ENCODE measurements at places on chromosomes 4 and X.
A peak's percentile ranks its signal among the peaks of the same experiment; 100 is the strongest.

DNA sequence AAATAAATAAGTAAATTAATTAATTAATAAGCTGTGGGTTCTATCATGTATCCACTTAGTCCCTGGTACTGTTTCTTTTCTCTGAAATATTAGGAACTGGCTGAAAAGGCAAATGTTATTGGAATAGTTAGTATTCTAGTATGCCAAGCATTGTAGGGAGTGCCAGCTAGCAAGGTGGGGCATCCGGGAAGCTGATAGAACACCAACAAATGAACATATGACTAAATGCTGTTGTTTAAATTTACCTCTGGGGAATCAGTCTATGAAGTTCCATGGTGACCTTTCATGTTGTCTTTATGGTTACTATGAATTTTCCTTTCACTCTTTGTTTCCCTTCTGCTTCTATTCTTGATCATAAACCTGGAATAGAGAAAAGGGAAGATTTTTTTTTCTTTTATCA lies 32.7 kb downstream of the NUDT6 start:
- DNase-seq: no peak

- DNase-seq: no peak
Measured at GRCh38 chrX:118502161-118502789, 6.7 kb downstream of the DOCK11 start.

DNA sequence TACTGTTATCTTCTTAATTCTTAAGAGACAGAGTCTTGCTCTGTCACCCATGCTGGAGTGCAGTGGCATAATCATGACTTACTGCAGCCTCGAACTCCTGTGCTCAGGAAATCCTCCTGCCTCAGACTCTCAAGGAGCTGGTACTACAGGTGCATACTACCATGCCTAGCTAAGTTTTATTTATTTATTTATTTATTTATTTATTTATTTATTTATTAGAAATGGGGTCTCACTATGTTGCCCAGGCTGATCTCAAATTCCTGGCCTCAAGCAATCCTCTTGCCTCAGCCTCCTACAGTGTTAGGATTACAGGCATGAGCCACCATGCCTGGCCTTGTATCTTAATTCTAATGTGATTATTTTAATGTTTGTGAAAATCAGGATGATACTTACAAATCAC lies 125.6 kb downstream of the THOC2 start:
- DNase-seq: no peak

GRCh38 chrX:2262668-2263055 lies 238.1 kb downstream of the DHRSX start:
- DNase-seq: no peak

- peak; percentile 69 for DNase-seq
Measured at GRCh38 chr4:41257257-41257901, 651 bp downstream of the UCHL1 start.

DNA sequence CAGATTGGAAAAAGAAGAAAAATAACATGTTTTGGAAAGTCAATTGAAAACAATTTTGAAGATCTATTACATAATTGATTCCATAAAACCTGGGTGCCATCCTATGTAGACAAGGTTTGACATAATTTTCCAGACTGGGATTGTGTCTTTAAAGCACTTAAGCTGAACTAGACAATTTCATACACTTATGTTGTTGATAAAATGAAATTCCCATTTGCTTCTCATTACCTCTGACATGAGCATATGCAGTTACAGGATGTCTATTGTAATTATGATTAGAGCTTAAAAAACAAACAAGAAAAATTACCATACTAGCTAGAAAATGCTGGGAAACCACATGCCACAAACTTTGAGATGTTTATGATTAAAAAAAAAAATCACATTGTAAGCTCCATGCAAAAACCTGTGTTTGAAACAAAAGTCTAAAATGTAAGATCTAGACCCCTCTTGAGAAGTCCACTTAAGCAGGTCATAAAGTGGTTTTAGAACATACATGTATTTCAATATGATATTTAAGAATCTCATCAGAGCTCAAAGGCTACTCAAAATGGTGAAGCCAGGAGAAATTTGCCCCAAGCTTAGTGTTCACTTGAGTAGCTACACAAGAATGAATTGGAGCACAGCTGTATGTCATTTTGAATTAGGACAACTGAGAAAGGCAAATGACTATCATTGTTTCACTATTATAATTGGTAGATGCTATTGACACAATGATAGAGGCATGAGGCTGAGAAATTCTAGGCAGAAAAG lies 181.1 kb upstream of the PABPC4L start:
- DNase-seq: no peak

DNA sequence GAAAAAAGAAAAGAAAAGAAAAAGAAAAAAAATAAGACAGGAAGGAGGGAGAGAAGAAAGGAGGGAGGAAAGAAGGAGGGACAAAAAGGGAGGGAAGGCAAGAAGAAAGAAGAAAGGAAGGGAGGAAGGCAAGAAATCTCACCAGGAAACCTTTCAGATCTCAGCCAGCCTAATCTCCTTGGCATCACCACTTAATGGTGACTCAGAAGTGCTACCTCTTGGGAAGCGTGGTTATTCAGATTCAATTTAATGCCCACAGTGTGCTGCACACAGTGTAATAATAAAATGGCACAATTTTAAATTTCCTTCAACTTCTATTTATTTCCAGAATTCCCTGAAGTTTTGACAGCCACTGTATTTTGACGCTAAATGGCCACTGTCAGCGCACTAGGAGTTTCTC lies 50.3 kb downstream of the DKK2 start:
- DNase-seq: no peak

DNA sequence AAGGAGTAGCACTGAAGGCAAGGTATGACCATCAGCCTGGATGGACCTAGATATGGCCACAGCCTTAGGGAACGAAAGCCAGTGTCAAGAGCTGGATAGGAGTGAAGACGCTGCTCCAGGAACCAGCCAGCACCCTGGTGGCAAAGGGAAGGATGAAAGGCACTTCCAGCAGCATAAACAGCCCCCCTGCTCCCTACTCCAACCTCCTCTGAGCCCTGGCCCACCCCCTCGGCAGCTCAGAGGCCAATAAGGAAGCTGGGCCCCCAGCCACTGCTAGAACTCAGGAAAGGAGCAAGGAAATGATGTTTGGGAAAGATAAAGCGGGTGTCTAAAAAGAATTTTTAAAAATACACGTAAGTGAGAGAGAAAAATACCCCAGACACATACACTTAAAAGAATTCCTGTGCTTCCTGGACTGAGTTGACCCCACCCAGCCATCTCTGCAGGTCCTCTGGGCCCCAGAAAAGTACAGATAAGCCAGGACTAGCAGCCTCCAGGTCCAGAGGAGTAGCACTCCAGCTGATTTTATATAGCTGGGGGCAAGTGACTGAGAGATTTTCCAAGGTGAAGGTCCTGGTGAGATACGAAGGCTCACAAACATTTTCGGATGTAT lies 170.4 kb downstream of the SHROOM4 start:
- no peak for DNase-seq
